Gastroesophageal sphincter (tissue), 4 donors: ENCODE measurements at places on chromosomes 4 and X. TPM values are rescaled to one million over a fixed set of nuclear protein-coding genes. Genes with fewer than 3 reads are reported as not detected.
A peak's percentile ranks its signal among the peaks of the same experiment; 100 is the strongest.

Gene RASL11B
- 3.1 TPM for total RNA-seq

Gene TDO2
- total RNA-seq: not detected

DNA sequence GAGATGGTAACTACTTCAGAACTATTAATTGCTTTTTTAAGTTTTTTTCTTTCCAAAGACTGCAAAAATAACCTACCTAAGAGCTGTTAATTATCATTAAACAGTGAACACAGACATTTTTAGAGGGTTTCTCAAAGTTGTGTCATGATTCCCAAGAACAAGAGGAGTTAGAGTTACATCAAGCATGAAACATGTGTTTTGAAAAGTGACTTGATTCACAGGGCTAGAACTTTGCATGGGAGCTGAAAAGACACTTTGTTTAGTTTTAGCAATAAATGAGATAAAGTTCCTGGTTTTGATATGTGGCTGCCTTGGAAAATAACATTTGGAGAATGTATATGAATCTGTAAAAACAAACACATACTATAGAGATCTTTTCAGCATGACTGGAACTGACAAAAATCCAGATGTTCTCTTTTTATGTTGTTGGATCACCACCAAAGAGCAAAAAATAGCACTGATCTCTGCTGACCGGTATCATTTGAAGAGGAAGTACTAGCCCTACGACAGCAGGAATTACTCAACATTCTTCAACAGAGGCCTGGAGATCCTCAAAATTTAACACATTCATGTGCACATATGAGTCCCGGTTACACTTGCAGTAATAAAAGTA, 173.0 kb upstream of the PCDH18 start:
- peak; percentile 86 for ATAC-seq

- peak; percentile 94 for ATAC-seq
Observed at GRCh38 chr4:6953751-6954380, 44.2 kb downstream of the TBC1D14 start.

GRCh38 chr4:15898902-15899301, 39.6 kb downstream of the FGFBP1 start:
- ATAC-seq: no peak

DNA sequence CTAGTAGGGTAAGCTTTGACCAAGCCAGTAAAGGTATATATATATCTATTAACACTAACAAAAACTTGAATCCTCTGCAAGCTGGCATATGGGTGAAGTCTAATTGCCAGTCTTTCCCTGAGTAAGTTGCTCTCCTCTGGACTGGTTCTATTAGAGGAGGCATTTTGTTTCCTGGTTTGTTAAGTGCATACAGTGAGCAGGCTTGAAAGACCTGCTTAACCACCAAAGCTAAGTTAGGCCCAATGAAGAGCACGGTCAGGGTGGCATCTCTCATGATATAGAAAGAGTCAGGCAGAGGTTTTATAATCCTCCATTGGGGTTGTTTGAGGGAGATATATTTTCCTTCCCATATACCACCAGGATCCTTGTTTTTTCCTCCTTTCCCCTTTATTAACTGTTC, 9.6 kb upstream of the AREG start:
- no peak for ATAC-seq

Gene TCEAL7
- total RNA-seq: 10.0 TPM

Gene REPS2
- 23.1 TPM for total RNA-seq

Gene HPGDS
- 0.47 TPM for total RNA-seq

- ATAC-seq: no peak
Observed at GRCh38 chrX:44569122-44569521, 26.5 kb upstream of the FUNDC1 start.

GRCh38 chr4:132691668-132692067, 457.4 kb upstream of the PCDH10 start:
- ATAC-seq: no peak

GRCh38 chr4:6917461-6918271, 8.0 kb downstream of the TBC1D14 start:
- peak; percentile 75 for ATAC-seq

Gene SMIM31
- not detected for total RNA-seq

Gene YY2
- total RNA-seq: 0.42 TPM
